Activated CD4-positive, alpha-beta T cell treated with anti-CD3 and anti-CD28 coated beads, Interleukin-2, amount 50 U/mL, for 48 hours (primary cell): ENCODE measurements at places on chromosomes 2 and 18.

DNA sequence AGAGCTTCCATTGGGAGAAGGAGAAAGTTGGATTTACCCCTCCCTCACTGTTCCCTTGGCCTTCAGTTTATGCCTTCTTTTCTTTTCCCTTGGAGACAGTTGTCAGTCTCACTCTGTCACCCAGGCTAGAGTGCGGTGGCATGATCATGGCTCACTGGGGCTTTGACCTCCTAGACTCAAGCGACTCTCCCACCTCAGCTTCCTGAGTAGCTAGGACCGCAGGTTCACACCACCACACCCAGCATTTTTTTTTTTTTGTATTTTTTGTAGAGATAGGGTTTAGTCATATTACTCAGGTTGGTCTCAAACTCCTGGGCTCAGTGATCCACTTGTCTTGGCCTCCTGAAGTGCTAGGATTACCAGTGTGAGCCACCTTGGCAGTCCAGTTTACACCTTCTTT is 49.9 kb downstream of the SLC9A4 start:
- no peak for DNase-seq

- no peak for DNase-seq
Observed at GRCh38 chr2:12277241-12278034, 439.3 kb upstream of the TRIB2 start.

DNA sequence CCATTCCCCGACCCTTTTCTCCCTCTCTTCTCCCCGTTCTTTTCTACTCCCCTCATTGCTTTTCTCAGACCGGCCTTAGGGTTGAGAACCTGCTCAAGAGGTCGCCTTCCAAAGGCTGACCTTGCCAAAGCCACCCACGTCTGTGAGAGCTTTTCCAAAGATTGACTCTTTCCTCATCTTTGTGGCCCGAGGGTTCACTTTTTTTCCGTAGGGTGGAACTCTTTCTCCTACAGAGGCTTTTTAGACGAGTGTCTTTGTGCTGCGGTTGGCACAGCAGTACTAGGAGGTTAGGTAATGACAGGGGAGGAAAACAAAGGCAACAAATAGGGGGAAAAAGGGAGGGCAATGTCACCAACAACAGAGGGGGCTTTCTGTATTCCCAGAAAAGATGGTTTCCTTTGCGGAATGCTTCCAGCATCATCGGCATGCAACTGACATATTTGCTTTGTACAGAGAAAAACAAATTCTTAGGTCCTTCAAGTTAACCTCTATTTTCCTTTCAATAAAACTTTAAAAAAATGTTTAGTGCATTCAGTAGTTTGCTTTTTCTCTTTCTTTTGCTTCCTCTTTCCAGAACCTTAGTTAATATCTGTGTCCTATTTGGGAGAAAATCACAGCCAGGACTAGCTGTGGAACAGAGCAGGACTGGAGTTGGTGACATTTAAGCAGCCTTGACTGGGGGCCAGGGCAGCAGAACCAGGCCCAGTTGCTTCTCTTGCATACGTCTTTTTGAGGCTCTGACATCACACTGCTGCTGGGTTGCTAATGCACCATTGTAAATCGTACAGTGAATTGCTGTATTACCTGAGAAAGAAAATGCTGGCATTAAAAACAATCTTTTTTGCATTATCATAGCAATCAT is 188.1 kb upstream of the FANCL start:
- DNase-seq, result no peak

DNA sequence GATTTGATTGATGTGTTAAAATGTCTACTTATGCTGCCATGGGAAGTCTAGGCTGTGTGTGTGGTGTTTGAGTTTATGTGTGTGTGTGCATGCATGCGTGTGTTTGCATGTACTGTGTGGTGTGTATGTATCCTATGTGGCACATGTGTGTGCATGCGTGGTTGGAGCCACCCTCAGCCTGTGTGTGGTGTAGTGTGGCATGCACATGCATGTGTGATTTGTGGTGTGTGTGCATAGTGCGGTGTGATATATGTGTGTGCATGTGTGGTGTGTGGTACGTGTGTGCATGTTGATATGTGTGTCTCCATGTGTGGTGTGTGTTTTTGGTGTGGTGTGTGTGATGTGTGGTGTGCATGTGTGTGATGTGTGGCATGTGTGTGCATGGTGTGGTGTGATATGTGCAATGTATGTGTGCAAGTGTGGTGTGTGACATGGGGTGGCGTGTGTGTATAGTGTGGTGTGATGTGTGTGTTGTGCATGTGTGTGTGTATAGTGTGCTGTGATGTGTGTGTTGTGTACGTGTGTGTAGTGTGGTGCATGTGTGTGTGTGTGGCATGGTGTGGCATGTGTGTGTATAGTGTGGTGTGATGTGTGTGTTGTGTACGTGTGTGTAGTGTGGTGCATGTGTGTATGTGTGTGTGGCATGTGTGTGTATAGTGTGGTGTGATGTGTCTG is 66.6 kb upstream of the HDAC4 start:
- no peak for DNase-seq

- DNase-seq, result no peak
Observed at GRCh38 chr2:112782234-112782799, 2.0 kb downstream of the IL1A start.
